ENCODE measurements at places on chromosomes 13 and 19. TPM values are rescaled to one million over a fixed set of nuclear protein-coding genes. Genes with fewer than 3 reads are reported as not detected.

The KCNK6 gene
- polyA plus RNA-seq, result 2.4 TPM

The IGSF23 gene
- polyA plus RNA-seq, result not detected

The RNF17 gene
- polyA plus RNA-seq, result not detected

The ZIM2 gene
- polyA plus RNA-seq, result not detected

The ZSCAN1 gene
- 24.6 TPM for polyA plus RNA-seq

Measured in cardiac muscle cell (in vitro differentiated cells and primary cell).